Ascending aorta (tissue), 2 donors: ENCODE measurements at places on chromosomes 11 and 22. TPM values are rescaled to one million over a fixed set of nuclear protein-coding genes. Genes with fewer than 3 reads are reported as not detected.
A peak's percentile ranks its signal among the peaks of the same experiment; 100 is the strongest.

- no peak for DNase-seq
- H3K27me3 ChIP-seq = no peaks in the 10 kb centered on the region
- H3K36me3 ChIP-seq = no peaks in the 10 kb centered on the region
- H3K27ac ChIP-seq = no peak overlapping the region
- H3K4me1 ChIP-seq = peaks cover 26% of the 10 kb centered on the region
Observed at GRCh38 chr22:46576556-46577367, 39.3 kb upstream of the CELSR1 start.

- H3K27ac ChIP-seq = no peak overlapping the region
- H3K36me3 ChIP-seq = no peaks in the 10 kb centered on the region
- no peaks in the 10 kb centered on the region for H3K27me3 ChIP-seq
- DNase-seq = no peak
- H3K4me1 ChIP-seq = peaks cover 9% of the 10 kb centered on the region
- H3K4me3 ChIP-seq = no peak overlapping the region
Observed at GRCh38 chr11:130066338-130066737, 3.4 kb upstream of the APLP2 start.

DNA sequence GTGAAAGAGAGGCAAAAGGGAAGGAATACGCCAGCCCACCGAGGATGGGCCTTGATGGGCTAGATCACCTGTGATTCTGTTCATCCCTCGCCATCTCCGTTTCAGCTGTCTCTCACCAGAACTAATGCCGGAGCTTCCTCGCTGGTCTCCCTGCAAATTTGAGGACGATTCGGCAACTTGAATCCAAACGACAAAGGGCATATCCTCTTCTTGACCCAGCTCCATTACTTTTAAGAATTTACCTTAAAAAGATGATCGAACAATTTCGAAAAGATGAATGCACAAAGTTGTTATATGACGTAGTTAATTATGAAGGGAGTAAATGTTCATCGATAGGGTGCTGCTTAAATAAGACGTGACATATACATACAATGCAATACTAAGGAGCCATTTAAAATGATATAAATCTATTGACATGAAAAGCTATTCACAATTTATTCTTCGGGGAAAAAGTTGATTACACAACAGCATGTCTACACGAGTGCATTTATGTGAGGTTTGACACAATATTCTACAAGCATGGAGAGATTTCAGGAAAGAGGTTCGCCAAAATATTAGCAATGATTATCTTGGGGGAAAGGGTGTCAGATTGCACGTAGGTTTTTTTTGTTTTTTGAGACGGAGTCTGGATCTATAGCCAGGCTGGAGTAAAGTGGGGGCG lies 937 bp upstream of the FAM168A start:
- H3K27ac ChIP-seq = peak overlapping the region; percentile 68
- no peaks in the 10 kb centered on the region for H3K27me3 ChIP-seq
- peak overlapping the region; percentile 86 for H3K4me3 ChIP-seq
- no peaks in the 10 kb centered on the region for H3K36me3 ChIP-seq
- DNase-seq = no peak
- no peaks in the 10 kb centered on the region for H3K4me1 ChIP-seq

DNA sequence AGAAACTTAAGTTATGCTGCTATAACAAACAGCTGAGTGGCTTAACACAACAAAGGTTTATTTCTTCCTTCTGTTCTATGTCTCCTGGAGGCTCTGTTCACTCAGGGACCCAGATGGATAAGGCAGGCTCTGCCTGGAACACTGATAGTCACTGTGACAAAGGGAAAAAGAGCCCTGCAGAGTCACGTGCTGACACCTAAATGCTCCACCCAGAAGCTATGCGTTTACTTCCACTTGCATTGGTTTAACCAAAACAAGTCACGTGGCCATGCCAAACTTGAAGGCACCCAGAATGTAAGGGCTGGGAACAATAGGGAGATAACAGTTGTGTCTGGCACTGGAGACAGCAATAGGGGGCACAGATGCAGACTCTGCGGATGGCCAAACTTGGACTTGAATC lies 3.4 kb upstream of the MS4A15 start:
- no peaks in the 10 kb centered on the region for H3K36me3 ChIP-seq
- H3K27ac ChIP-seq = no peak overlapping the region
- no peaks in the 10 kb centered on the region for H3K4me1 ChIP-seq
- no peak overlapping the region for H3K4me3 ChIP-seq

- no peaks in the 10 kb centered on the region for H3K27me3 ChIP-seq
- H3K36me3 ChIP-seq = no peaks in the 10 kb centered on the region
- no peak for DNase-seq
Observed at GRCh38 chr22:19168088-19168890, 10.2 kb downstream of the SLC25A1 start.

GRCh38 chr11:56890584-56891305 lies 98.0 kb upstream of the OR5AK2 start:
- H3K4me1 ChIP-seq = no peaks in the 10 kb centered on the region
- DNase-seq = no peak
- H3K27me3 ChIP-seq = no peaks in the 10 kb centered on the region
- no peaks in the 10 kb centered on the region for H3K36me3 ChIP-seq
- H3K4me3 ChIP-seq = no peak overlapping the region

DNA sequence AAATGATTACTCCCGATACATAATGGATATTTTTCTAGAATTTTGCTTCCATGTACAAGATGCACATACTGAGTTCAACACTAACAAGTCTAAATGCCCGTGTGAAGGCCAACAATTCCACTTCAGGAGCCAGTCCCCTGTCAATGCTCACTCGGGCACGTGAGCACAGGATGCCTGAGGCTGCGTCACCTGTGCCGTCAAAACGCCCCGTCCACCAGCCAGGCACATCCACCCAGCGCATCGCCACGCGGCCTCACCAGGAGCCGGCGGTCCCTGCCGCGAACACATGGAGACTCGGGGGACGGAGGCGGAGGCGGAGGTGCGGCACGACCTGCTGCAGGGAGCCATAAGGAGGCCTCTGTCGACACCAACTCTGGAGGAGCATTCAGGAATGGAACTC lies 9.8 kb downstream of the TOLLIP start:
- no peak overlapping the region for H3K27ac ChIP-seq
- DNase-seq = no peak
- H3K4me1 ChIP-seq = no peaks in the 10 kb centered on the region
- no peak overlapping the region for H3K4me3 ChIP-seq

Gene PTPRCAP
- 26.6 TPM for total RNA-seq

Gene FZD4
- 124 TPM for total RNA-seq

Gene CARD18
- not detected for total RNA-seq
